ENCODE measurements at places on chromosomes 4 and X.

DNA sequence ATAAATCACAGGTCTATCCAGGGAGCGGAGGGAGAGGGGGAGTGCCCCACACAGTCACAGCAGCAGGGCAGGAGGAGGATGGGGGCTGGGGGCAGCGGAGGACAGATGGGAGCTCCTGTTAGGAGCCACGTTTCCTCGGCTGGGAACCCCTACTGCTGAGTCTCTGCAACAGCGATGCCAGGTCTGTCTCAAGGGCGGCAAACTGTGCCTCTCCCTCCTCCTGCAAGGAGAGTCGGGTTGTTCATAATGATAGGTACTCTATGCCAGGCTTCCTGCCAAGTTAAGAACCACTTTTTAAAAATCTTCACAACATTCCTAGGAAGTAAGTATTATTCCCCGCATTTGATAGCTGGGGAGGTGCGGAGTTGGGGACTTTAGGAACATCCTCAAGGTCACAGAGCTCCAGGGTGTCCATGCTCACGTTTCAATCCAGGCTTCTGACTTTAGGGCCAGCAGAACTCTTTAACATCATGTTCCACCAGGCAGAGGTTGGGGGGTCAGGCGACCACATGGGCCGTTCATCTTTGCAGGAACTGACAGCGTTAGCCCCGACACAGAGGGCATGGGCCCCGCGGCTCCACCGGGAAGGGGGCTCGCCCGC, 98.3 kb upstream of the MAML3 start:
- no peak for DNase-seq

DNA sequence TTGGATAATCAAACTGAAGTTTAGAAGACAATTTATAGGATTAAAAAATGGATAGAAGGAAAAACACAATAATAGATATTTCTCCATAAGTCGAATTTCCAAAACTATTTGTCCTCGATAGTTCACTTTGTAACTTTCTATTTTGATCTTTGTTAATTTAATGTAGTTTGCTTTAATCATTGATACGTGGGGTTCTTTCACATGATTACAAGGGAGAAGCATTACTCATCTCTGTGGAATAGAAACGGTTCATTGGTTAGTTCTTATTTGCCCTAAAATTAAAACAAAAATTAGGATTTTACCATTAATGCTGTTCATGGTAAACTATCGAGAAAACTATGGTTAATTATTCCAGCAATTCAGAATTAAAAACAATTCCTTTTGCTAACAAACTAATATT, 2.1 kb downstream of the TET2 start:
- no peak for DNase-seq

DNA sequence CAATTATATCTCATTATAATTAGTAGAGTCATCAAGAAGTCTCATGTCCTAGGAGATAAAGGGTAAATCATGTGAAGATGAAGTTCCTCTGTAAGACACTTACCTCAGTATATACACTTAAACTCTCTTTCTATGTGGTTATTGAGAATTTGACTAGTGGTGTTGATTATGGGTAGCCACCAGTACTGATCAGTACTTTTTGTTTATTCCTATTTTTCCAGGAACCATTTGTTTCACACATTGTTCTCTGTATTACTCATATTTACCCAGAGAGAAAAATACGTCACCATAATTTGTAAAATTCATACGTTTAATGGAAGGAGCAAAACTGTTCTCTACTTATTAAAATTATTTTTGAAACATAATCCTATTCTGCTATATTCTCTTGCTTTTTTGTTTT, 55.8 kb upstream of the PRDM8 start:
- DNase-seq, result no peak

DNA sequence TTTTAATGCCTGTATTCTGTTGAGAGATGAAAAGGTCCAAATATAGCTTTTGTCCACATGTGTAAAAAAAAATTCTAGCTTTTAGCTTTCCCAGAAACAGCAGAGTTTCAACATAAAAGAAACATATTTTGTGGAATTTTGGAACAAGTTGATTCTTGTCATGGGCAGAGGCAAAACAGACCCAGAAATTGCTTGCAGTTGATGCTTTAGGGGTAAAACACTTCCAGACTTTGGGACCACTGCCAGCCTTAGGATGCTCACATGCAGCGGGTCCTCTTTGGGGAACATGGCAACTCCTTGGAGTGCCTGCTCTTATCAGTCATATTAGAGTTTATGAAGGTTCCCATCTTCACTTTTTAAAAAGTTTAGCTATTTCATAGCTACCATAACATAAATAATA, 30.4 kb downstream of the DCLK2 start:
- no peak for DNase-seq

DNA sequence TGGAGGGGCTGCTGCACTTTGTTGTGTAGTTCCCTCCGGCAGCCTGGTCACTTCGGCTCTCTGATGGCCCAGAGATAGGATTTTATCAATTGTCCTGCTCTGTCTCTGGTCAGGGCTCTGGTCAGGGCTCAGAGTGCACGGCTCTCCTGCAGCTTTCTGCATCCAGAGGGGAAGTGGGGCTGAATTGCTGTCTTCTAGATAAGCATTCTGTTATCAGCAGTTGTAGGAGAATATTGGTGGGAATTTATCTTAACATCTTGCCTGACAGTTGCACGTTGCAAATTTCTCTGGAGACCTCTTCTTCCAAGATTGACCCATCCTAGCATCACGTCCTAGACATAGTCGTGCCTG, 62.8 kb downstream of the FAM193A start:
- DNase-seq, result no peak

- DNase-seq, result no peak
Observed at GRCh38 chr4:78661921-78662521, 110.5 kb downstream of the ANXA3 start.

GRCh38 chrX:119643696-119644095, 37.5 kb upstream of the NKRF start:
- DNase-seq, result no peak
